ENCODE measurements at places on chromosomes 13 and 19. TPM values are rescaled to one million over a fixed set of nuclear protein-coding genes. Genes with fewer than 3 reads are reported as not detected.

GRCh38 chr13:112067116-112067741 lies at the start of gene SOX1:
TSS of gene SOX1 (plus strand) at chr13:112067149. CDS start at chr13:112067659, 510 bp downstream.
- H3K27me3 ChIP-seq = peaks cover 93% of the 10 kb centered on the region
- peak within 1 kb of the TSS; percentile 47 for H3K4me3 ChIP-seq
- no peak within 1 kb of the TSS for H3K27ac ChIP-seq
- H3K36me3 ChIP-seq = no peaks in the 10 kb centered on the region

DNA sequence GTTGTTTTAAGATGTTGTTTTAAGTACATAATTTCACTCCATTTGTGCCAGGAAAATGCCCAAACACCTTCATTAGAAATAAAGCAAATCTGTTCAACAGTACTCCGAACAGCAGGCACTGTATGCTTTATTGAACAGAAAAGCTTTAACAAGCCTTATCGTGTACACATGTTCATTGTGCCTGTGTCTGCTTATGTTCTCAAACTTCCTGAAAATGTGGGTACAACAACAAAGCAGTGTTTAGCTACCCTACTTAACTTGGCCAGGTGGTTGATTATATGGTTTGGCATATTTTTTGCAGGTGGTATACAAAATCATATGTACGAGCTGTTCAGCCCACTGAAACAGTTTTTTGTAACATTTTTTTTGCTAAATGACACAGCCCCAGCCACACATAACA lies 718.0 kb downstream of the DACH1 start:
- no peaks in the 10 kb centered on the region for H3K27me3 ChIP-seq
- H3K4me1 ChIP-seq = no peaks in the 10 kb centered on the region
- no peaks in the 10 kb centered on the region for H3K36me3 ChIP-seq
- no peak for DNase-seq
- no peak overlapping the region for H3K27ac ChIP-seq
- H3K4me3 ChIP-seq = no peak overlapping the region

GRCh38 chr19:30439310-30439709 lies 67.1 kb downstream of the ZNF536 start:
- H3K4me1 ChIP-seq = peaks cover 4% of the 10 kb centered on the region
- no peak overlapping the region for H3K27ac ChIP-seq
- H3K27me3 ChIP-seq = no peaks in the 10 kb centered on the region
- H3K4me3 ChIP-seq = no peak overlapping the region
- no peak for DNase-seq

GRCh38 chr13:72127031-72127430 lies 260.0 kb upstream of the DACH1 start:
- no peaks in the 10 kb centered on the region for H3K27me3 ChIP-seq
- DNase-seq = no peak
- H3K27ac ChIP-seq = no peak overlapping the region
- H3K4me3 ChIP-seq = no peak overlapping the region
- no peaks in the 10 kb centered on the region for H3K4me1 ChIP-seq

DNA sequence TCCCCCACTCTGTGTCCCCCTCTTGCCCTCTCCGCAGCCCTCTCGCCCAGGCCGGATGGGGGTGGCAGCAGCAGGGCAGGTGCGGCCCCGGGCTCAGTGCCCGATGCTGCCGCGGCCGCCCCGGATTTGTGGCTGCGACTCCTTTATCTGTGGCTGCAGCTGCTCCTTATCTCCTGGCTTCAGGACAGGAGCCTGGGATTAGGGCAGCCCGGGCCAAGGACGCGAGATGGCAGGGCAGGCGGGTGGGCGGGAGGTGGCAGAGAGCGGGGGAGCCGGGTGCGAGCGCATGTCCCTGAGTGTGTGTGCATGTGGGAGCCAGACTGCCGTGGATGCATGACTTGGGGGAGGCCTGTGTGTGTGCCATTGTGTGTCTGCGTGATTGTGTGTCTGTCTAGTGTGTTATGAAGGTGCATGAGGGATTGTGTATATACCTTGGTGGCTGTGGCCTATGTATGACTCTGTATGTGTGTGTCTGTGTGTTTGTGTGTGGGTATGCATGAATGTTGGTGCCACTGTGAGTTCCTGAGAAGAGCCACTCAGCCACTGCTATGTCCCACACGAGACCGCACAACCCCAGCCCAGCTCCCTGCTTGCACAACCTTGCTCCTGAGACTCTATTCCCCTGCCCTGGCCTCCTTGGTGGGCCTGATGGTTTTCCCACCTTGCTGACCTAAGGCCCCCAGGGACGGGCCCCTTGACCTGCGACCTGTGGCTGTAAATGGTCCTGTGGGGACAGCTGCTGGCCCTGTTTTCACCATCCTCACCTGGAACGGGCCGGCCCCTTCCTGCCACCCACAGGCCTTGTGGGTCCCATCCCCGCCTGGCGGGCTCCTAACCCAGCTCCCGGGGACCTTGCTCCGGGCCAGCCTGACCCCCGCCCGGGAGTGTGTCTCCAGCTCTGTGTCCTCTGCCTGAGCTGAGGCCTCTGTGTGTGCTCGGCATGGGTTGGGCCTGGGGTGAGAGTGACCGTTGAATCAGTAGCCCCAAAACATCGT lies 5.3 kb upstream of the NRTN start:
- no peak overlapping the region for H3K27ac ChIP-seq
- peak; percentile 69 for DNase-seq
- no peak overlapping the region for H3K4me3 ChIP-seq
- peaks cover 59% of the 10 kb centered on the region for H3K27me3 ChIP-seq
- no peaks in the 10 kb centered on the region for H3K36me3 ChIP-seq

GRCh38 chr19:37699057-37699456 lies 20.5 kb downstream of the ZNF607 start:
- no peaks in the 10 kb centered on the region for H3K4me1 ChIP-seq
- no peaks in the 10 kb centered on the region for H3K27me3 ChIP-seq
- H3K27ac ChIP-seq = no peak overlapping the region
- peaks cover 5% of the 10 kb centered on the region for H3K36me3 ChIP-seq
- no peak overlapping the region for H3K4me3 ChIP-seq
- no peak for DNase-seq

DNA sequence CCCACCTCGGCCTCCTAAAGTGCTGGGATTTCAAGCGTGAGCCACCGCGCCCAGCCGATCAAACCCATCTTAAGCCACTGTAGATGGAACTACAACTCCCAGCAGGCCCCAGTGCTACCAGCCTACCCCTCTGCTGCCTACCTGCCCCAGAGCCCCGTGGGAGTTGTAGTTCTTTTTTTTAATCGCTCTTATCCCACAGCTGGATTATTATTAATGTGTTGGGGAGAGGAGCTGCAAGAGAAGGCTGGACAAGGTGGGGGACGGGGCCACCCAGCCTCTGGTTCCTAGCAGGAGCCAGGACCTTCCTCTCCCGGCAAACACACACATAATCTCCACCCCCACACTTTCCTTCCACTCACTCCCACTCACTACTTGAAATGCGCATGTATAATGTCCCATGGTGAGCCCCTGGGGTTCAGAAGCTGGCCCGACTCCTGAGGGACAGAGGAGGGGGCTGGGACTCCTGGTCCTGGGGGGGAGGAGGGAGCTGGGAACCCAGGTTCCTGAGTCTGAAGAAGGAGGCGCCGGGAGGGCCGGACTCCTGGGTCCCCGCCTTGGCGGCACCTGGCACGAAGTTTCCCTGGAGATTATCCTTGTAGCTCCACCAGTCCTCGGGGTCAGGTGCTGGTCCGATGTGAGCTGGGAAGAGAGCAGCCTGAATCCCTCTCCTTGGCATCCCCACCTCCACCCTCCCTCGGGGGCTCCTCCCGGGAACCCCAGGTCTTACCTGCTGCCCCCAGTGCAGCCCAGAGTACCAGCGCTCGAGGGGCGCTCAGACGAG lies 958 bp downstream of the CA11 start:
- H3K36me3 ChIP-seq = no peaks in the 10 kb centered on the region
- H3K27ac ChIP-seq = peak overlapping the region; percentile 84
- peak; percentile 68 for DNase-seq
- H3K4me3 ChIP-seq = peak overlapping the region; percentile 65

ZNF813 gene
- 0.88 TPM for polyA plus RNA-seq

ZNF709 gene
- 0.64 TPM for polyA plus RNA-seq

NUFIP1 gene
- polyA plus RNA-seq = 2.0 TPM

CLDN10 gene
- polyA plus RNA-seq = 0.58 TPM

Data from heart right ventricle (tissue), 16 donors.